ENCODE measurements at places on chromosomes 6 and 20.

- DNase-seq: no peak
Observed at GRCh38 chr6:168480481-168480880, 39.5 kb downstream of the SMOC2 start.

DNA sequence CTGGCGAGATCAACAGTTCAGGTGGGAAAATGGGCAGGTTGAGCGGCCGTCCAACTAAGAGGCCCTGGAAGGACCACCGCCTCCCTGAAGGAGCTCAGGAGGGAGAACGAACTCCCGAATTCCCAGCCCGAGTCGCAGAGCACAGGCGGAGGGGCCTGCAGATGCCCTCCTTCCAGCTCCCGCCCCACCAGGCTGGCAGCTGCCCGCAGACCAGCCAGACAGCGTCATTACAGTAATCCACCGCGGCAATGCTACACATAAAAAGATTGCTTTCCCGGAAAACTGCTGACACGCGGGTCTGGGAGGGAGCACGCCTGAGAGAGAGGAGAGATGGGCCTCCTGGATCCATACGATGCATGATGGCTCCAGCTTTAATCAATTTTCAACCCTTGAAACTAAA lies 30.5 kb upstream of the SLCO4A1 start:
- no peak for DNase-seq

DNA sequence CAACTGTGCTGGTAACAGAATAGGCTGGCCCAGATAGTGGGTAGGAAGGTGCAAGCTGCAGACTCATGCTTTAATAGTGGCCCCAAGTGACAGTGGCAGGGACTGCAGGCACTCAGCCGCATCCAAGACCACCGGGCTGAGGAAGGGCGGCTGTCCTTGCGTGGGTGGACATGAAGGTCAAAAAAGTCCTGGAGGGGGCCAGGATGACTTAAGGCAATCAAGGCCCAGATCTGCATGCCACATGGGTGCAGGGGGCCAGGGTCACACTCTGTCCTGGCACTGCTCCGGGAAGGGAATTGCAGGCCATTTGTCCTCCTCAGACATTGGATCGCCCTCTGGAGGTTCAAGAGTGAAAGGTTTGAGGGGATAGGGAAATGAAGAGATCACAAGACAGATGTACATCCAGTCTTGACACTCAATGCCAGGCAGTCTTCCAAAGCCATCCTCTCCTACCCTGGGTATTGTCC lies 10.4 kb upstream of the VNN2 start:
- DNase-seq: no peak

GRCh38 chr6:29005183-29005885 lies at the start of gene ZNF311:
ZNF311 (minus strand) TSS chr6:29005315; CDS start chr6:29003954, 1,361 bp downstream.
- DNase-seq: no peak

GRCh38 chr6:82687855-82688254 lies 324.2 kb downstream of the TPBG start:
- DNase-seq: no peak

GRCh38 chr6:31737315-31737990 lies 1.1 kb upstream of the CLIC1 start:
- DNase-seq: no peak

DNA sequence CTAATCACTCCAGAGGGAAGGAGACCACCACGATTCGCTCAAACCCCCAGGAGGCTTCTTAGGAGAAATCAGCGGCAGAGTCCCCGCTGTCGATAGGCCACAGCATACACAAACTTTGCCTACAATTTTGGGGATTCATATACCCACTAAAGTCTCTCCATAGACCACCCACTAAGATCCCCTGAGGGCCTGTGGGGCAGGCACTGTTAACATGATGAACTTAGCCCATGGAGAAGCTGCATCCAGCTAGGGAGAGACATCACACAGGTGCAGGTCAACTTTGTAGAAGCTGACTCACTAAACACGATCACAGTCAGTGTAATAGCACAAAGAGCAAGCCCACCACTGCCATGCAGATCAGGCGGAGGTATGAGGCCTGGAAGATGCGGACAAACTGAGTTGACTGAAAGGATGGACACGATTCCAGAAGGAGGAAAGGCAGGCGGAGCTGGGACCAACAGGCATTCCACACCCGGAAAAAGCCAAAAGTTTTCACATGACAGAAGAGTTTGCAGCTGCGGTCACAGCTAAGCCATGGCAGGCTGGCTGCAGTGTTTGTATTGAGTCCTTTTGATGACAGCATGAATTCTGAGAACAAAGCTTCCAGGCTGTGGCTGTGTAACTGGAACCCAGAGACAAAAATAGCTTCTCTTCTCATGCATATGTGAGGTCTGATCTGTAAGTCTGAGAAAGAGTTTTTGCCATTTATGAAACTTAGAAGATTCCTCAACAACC lies 75.7 kb upstream of the QKI start:
- DNase-seq: no peak

DNA sequence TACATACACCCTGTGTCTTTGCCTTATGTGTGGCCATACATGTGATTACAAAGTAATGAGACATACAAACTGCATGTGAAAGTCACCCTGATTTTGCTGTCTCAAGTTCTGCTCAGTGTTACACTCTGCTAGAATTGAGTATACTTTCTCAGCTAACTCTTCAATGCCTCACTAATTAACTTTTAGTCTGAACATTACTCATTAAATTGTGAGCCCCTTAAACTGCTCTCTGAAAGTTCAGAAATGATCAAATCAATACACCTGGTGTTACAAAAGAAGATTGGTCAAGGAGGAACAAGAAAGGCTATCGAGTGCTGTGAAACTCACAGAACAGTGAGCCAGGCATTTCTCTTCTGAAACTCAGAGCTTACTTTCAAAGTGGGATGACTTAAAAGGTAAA lies 71.3 kb downstream of the MKKS start:
- DNase-seq: no peak

DNA sequence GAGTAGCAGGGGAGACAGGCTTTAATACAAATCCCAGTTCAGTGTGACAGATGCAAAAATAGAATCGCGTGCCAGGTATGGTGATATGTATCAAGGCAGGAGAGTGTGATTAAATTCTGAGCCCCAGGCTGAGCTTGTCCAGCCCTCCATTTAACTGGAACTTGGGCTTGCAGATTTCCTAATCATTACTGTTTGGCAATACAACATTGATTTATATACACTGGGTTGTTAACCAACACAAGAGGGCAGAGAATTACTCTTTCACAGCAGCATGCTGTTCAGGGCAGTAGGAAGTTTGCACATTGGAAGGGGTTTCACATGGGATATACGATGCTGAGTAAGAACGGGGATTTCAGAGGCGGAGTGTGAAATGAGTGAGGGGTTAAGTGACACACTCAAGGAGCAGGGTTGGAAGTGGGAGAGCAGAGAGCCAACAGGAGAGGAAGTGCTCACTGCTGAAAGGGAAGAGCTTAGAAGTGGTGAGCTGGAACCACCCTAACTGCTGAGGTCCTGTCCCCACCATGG lies 70.8 kb upstream of the ATXN1 start:
- no peak for DNase-seq

DNA sequence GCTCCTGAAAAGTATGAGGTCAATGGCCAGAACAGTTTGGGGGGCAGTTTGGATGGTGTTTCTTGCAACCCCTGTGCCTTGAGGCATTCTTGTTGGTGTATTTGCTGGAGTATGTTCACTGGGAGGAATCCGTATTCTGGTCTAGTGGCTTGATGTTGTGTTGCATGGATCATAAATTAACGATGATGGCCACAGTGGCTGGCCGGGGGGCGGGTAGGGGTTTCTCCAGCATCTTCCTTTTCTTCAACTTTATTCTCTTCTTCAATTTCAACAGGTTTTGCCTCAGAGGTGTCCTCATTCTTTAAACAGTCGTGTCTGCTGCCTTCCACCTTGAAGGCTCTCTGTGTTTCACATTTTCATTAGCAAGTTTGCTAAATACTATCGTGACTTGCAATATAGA lies 43.0 kb upstream of the THBS2 start:
- no peak for DNase-seq

- no peak for DNase-seq
Observed at GRCh38 chr6:106106276-106107042, 20.3 kb downstream of the PRDM1 start.

- no peak for DNase-seq
Observed at GRCh38 chr6:20349225-20349624, 52.5 kb upstream of the E2F3 start.

- DNase-seq: no peak
Observed at GRCh38 chr6:22800451-22800850, 231.1 kb downstream of the HDGFL1 start.

GRCh38 chr6:161462148-161462547 lies 188.3 kb upstream of the AGPAT4 start:
- no peak for DNase-seq

DNA sequence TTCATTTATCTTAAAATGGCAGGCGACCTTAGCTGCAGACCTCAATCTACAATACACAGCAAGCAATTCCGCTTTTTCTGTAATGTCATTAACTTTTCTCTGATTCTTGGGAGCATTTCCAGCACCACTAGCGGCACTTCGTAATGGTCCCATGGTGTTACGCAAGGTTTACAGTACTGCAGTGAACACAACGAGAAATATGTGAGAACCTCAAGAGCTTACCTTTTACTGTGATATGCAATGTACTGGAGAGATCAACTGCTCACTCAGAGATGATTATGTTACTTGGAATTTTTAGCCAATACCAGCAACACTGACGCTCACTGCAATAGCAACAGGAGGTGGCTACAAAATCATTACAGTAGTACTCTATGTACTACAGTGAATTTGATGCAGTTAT lies 2.8 kb upstream of the CEP43 start:
- no peak for DNase-seq

- no peak for DNase-seq
Observed at GRCh38 chr6:2949121-2949520, 22.2 kb downstream of the SERPINB6 start.

- DNase-seq: no peak
Observed at GRCh38 chr20:17679941-17680835, 1.9 kb downstream of the RRBP1 start.

DNA sequence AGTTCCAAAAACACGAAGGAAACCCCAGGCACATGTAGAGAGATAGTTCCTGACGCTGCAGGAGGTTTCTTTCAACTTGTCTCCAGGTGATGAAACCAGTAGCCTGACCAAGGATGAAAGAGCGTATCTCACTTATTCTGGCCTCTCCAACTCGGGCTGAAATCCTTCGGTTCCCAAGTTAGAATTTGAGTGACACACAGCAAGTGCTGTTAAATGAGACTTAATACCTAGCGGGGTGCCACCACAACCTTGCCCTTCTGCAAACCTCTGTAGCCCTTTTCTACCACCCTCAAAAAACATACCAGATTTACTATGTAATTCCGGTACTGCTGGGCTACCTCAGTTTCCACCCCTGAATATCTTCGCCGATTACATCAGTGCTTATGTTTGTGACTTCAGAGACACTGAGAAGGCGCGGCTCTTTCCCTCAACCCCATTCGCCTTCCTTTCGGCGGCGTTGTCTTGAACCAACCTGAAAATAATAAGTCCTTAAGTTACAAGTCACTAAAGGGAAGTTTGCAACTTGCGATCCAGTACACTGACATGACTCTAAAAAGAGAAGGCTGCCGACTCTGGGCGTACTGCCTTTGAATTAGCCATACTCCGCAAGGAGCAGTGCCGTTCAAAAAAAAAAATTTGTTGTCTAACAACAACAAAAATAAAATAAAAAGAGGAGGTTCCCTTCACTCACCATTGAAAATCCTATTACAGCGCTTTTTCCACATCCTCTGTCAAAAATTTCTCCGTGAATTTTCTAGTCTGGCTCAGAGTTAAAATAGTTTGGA lies 194.9 kb upstream of the ZNF184 start:
- no peak for DNase-seq

DNA sequence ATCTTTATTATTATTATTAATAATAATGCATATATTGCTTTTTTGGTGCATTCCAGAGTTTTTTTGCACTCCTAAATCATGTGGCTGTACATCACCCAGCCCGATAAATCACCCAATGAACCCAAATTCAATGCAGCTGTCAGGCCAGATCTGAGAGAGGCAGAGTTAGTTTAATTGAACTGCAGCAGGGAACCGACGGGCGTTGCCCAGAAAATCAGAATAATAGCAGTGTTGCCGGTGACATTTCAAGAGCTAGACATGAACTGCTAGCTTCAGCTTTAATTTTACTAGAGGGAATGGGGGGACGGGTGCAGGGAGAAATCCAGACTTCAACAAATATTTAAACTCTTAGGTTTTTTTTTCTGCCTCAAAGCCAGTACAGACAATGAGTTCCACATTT lies 135.0 kb downstream of the CLIC5 start:
- no peak for DNase-seq

DNA sequence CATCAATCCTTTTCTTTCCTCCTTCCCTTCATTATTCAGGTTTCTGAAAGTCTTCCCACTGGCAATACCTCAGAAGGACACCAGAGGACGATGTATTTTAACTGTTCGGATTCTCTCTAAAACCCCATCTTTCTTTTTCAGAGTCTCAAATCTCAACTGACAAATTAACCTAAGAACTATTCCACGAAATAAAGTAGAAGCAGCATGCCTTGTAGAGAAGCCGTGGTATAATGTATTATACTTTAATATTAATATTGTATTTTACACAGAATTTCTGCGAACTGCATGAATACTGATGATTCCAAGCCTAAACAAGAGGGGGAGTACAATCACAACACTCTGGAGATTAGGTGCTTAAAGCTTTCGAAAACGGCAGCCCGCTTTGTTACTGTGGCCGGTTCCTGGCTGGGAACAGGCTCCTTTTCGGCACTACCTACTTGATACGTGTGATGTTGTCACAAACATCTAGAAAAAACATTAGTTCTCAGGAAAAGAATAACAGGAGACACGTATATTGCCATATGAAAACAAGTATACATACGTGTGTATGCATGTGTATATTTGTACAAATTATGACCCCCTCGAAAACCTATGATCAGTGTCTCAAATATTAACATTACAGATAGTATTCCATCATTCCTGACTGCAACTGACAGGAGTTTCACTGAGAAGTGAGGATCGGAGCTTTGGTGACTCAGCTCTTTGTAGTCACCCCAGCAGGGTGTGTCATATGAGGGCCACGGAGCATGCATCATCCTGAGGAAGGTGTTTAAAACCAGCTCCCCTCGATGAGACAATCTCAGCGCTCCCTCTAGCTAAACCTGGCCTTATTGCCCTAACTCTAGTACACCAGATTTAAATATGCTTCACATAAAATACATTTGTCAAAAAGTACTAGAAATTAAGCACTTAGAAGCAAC lies 319.7 kb upstream of the TCF21 start:
- no peak for DNase-seq

- DNase-seq: no peak
Observed at GRCh38 chr20:33897313-33897912, 86.3 kb downstream of the CHMP4B start.
